ENCODE measurements at places on chromosomes 7 and 10.

DNA sequence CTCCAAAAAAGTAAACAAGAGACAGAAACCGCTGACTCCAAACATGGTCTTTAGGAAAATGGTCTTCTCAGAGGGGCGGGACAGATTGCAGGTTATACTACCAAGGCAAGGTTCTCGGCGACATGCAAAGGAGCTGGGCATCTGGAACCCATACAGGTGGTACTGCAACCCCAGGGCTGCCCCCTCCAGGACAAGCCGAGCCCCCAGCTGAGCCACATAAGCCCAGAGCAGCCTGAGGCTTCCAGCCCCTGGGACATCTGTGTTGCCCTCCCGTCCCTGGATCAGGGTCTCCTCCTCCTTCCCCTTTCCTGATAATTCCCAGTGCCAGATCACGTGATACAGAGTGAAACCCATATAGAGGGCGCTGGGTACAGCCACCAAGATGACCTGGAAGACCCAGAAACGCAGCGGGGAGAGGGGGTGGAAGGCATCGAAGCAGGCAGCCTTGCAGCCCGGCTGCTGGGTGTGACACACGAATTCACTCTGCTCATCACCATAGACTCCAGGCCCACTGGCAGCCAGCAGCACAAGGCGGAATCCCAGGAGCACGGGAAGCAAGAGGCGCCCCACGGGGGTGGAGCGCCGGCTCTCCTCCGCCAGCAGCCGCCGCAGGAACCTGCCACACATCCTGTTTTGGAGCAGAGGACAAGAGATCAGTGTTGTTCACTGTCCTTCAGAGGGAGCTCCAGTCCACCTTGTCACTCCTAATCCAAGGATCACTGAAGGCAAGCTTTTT, at the start of gene GJC3:
Gene GJC3, minus strand, starts transcription at position 627 of the 736 bp plus-strand sequence. Its CDS starts 0 bp downstream, at position 627.
- peak; percentile 51 for DNase-seq

GRCh38 chr7:5553298-5553877, 129.8 kb upstream of the TNRC18 start:
- DNase-seq = peak; percentile 74

DNA sequence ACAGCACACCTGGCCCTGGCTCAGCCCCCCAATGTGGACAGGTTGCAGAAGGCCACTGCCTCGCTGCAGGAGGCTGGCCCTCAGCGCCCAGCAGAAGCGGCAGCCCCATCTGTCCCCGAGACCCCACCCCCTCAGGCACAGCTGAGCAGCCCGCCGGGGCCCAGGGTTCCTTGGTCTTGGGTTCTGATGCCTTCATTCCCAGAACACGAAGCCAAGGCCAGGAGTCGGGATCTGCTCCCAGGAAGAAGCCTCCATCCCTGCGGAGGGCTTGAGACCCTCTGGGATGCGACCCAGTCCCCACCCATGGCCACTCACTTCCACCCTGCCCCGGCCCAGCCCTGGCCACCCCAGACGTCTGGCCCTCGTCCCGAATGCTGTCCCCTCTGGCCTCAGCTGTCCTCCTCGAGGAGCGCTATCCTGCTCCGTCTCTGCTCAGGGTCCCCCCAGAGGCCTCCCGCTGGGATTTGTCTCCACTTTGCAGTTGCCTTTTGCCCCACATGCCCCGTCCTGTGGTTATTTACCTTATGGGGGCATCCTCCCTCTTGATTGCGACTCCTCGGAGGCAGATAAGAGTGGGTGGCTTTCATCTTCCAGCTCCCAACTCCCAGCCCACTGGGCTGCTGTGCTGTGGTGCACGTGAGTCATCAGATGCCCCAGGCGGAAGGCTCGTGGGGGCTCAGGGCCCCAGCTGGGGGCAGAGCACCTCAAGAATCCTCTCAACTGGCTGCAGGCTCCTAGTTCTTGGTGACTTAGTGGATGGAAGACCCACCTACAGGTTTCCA, 97.5 kb downstream of the MKI67 start:
- no peak for DNase-seq

DNA sequence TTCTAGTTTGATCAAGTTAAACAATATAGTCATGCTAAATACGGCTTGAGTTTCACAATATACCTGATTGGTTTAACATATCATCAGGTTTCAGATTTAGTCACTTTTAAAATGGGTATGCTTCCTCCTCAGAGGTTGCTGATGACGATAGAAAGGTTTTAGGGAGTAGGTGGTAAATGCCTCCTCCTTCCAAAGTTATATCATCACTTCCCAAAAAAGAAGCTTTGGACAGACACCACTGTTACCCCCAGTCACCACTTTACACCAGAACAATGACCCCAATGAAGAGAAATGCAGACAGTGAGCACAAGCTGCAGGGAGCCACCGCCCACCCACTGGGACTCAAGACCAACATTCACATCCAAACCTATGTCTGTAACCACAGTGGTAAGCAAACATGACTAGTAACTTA, 244.6 kb downstream of the SORCS1 start:
- no peak for DNase-seq

GRCh38 chr10:7436490-7437100, 25.8 kb upstream of the SFMBT2 start:
- DNase-seq = no peak

GRCh38 chr7:27532314-27532713, 130.4 kb downstream of the HIBADH start:
- no peak for DNase-seq

DNA sequence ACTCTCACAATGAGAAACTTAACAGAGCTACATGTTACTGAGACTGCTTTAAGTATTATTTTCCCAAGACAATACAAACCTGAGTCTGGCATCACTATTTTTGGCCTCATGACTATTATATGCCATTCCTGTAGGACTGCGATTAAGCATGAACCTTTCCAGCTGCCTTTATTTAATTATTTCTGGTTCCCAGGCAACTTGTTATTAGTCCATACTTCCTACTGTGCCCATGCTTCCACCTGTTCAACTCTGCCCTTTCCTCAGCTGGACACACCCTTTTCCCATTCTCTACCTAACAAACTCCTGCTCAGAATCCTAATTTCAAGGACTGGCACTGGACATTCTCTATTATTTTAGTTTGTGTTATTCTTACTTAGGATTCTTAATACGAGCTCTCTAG, 8.1 kb upstream of the CROT start:
- no peak for DNase-seq

DNA sequence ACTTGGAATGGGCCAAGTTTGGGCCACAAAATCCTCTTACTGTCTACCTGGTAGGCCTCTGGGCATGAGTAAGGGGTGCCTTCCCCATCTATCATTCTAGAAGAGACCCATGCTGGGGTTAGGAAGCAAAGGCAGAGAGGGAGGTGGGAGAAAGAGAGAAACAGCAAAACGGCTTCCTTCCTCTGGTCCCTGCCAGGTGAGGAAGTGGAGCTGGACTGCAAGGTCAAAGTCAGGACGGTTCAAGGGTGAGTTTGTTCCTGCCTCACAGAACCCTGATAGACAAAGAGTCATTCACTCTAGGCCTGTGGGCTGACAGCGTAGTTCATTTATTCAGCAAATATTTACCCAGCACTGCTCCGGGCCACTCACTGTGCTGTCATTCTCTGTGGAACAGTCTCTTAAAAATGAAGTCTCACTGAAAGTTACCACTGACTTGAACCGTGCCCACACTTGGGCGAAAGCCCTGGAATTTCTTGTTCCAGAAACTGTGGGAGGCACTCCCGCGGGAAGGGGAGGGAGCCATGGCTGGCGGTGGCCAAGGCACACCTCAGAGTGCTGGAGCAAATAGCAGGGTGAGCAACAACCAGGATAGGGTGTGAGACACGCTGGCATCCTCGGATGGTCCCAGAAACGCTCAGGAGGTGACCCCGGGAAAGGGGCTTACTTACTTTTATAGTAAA, 26.2 kb upstream of the ECHDC3 start:
- DNase-seq = peak; percentile 43

DNA sequence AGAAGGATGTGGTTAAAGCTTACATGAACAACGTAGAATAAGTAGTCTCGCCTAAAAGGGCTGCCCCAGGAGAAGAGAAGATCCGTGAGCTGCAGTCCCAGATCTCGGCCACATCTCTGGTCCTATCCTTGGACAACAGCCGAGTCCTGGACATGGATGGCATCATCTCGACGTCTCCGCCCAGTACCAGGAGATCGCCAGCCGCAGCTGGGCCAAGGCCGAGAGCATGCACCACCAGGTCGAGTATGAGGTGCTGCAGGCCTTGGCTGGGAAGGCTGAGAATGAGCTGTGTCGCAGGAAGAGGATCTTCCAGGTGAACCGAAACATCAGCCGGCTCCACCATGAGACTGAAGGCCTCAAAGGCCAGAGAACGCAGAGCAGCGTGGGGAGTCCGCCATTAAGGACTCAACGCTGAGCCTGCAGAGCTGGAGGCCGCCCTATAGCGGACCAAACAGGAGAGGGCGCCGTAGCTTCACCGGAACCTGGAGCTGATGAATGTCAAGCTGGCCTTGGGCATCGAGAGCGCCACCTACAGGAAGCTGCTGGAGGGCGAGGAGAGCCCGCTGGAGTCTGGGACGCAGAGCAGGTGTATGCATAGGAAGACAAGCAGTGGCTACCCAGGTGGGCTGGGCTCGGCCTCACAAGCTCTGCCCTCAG, 22.2 kb downstream of the LIPK start:
- DNase-seq = no peak

- no peak for DNase-seq
Observed at GRCh38 chr10:123455861-123456260, 210.3 kb upstream of the GPR26 start.

DNA sequence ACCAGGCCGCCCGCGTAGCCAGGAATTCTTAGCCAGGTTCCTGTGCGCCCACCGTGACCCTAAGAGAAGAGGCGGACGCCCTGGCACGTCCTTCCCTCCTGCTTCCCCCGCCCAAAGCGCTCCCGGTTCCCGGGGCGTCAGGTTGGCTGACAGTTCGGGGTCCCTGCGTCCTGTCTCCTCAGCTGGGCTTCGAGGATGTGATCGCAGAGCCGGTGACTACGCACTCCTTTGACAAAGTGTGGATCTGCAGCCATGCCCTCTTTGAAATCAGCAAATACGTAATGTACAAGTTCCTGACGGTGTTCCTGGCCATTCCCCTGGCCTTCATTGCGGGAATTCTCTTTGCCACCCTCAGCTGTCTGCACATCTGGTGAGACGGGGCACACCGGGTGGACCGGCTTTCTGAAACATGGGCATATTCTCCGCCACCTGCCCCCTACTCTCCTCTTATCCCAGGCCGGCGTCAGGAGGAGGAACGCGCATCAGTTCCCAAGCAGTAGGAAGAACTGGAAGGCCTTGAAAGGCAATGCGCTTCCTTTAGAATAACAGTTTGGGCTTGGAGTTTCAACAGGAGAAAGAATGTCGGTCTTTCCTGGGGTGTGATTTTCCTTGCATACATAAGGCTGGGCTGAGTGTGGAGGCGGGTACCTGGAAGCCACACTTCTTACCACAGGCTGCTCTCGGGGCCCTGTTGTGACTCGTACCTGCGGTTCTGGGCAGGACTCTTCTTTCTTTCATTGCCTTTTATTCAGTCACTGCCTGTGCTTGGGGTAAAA, 728 bp downstream of the CAV2 start:
- DNase-seq = peak; percentile 39

GRCh38 chr7:131830681-131831080, 274.3 kb upstream of the PODXL start:
- no peak for DNase-seq

- no peak for DNase-seq
Observed at GRCh38 chr10:33099748-33100147, 141.7 kb upstream of the ITGB1 start.
